Upper lobe of right lung (tissue), 1 donor: ENCODE measurements at places on chromosomes 3 and 15. TPM values are rescaled to one million over a fixed set of nuclear protein-coding genes. Genes with fewer than 3 reads are reported as not detected.

- DNase-seq, result no peak
Observed at GRCh38 chr3:102419786-102420185, 15.0 kb upstream of the ZPLD1 start.

GOLGA8K gene
- 2.1 TPM for total RNA-seq

WDR73 gene
- total RNA-seq, result 29.4 TPM

- no peak for DNase-seq
Observed at GRCh38 chr15:60781211-60781713, 302.3 kb upstream of the ICE2 start.

- DNase-seq, result no peak
Observed at GRCh38 chr3:197960694-197961581, 921 bp downstream of the LMLN start.

DNA sequence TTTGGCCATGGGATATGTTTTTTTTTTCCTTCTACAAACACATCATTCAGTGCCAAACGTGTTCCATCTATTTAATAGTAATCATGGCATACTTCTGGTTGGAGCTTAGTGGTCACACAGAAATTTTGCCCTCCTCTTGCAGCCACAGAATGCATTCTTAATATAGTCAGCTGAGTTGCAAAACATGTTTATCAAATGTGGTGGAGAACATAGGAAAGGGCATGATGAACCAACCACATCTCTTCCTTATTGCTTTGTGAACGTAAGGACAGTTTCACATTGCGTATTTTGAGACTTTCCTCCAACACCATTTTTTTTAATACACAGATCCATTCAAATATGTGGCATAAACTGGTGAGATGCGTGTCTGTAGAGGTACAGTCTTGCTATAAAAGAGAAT, 106.8 kb downstream of the BBX start:
- DNase-seq, result no peak

SAMMSON gene
- total RNA-seq, result not detected
